NCI-H524 treated with DMSO at 0.1 percent for 48 hours (cell line): ENCODE measurements at places on chromosomes 11 and 22.

DNA sequence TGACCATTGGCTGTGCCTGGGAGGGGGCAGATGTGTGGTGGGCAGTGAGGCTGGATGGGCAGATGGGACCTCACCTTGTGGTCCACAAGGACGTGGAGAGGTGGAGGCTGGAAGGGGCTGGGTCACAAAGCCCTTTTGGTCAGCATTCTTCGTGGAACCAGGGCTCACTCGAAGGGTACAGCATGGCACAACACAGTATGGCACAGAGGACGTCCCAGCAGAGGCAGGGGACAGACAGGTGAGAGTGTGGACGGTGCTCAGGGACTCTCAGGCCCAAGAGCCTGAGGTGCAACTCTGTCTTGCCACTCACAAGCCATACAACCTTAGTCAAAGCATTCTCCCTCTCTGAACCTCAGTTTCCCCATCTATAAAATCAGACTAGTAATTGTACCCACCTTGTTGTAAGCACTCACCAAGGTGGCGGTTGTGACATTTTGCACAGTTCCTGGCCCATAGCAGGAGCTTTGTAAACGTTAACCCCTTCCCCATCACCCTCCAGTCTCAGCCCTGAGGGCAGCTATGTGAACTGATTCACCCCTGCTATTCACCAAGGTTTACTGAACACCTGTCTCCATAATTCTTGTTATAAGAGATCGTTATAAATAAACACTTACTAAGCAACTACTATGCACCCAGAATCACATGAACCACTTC is 11.6 kb upstream of the TSKU start:
- DNase-seq: no peak

GRCh38 chr11:28537822-28538221 is 429.6 kb downstream of the METTL15 start:
- no peak for DNase-seq

DNA sequence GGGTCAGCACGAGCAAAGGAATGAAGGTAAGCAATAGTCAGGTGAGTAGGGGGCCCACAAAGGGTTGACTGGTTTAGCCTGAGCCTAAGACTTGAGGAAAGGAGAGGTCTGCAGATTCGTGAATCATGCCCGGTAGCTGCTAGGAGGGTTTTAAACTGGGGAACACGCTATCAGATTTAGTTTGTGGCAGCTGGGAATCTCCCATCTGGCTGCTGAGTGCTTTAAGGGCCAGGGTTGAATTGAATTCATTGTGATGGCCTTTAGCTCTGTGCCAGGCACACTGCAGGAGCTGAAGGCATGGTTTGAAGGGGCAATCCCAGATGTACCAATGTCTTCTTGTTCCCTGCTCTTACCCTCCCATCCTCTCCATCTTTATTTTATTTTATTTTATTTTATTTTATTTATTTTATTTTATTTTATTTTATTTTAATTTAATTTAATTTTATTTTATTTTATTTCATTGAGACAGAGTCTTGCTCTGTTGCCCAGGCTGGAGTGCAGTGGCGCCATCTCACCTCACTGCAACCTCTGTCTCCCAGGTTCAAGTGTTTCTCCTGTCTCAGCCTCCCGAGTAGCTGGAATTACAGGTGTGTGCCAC is 1.9 kb upstream of the NECTIN1 start:
- no peak for DNase-seq

GRCh38 chr11:121293288-121293594 is 670 bp downstream of the SC5D start:
- no peak for DNase-seq

- no peak for DNase-seq
These were observed 150.7 kb downstream of the PKNOX2 start for GRCh38 chr11:125315079-125315740.

- DNase-seq: no peak
These were observed 27.0 kb upstream of the SLC25A18 start for GRCh38 chr22:17536269-17536668.

GRCh38 chr11:61667684-61668305 is 12.4 kb upstream of the DAGLA start:
- no peak for DNase-seq

DNA sequence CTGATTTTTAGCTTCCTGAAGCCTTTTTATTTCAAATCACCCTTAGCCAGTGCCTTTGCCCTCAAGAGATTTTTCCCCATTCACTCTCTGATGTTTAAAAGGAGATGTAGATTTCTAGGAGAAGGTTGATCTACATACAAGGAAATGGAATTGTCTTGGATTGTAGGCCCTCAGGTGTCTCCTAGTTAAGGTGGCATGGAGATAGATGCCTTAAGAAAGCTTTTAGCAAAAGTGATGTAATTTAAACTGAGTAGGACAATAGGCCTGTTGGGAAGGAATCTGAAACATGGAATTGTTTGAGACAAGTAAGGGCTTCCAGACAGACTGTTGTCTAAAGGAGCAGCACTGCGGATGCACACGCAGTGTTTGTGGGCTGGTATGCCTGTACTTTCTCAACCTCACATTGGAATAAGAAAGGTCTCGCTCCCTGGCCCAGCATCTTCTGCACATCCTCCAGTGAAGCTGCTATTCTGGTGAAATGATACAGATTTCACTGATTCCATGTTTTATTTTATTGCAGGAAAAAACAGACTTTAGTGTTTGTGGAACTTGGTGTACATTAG is 69.8 kb upstream of the SLC25A18 start:
- DNase-seq: no peak

- no peak for DNase-seq
These were observed 85.1 kb downstream of the TMEM135 start for GRCh38 chr11:87122852-87123251.

DNA sequence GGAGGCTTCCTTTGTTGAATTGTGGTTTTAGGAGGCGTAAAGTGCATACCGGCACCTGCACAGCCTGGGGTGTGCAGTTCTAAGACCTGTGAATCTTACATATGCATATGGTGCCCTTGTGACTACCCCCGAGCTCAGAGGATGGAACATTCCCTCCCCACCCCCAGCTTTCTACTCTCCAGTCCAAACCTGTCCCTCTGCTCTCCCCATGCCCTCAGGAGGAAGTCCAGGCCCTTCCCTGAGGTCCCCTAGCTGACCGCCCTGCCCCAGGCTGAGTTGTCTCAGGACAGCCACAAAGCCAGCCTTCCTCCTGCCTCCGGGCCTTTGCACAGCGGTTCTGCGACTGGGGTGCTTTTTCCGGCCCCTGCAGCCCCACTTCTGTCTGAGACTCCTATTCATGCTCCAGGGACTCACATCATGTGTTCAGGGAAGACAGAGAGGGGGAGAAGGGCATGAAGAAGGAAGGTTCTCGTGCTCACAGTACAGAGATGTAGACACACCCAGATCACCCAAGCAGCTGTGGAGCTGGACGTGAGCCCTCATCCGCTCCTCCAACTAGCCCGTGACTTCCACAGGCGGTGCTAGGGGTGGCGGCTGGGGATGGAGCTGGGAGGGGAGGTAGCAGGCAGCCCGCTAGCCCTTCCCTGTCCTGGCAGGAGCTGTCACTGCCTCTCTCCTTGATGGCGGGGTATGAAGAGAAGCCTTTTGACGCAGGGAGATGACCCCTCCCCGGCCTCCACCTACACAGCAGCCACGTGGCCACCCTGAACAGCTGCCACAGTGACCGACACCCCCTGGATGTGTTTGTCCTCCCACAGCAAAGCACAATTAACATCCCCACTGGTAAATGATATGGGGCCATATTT is 50.8 kb downstream of the FLRT1 start:
- DNase-seq: no peak

GRCh38 chr11:122793515-122793914 is 44.8 kb upstream of the CRTAM start:
- no peak for DNase-seq

DNA sequence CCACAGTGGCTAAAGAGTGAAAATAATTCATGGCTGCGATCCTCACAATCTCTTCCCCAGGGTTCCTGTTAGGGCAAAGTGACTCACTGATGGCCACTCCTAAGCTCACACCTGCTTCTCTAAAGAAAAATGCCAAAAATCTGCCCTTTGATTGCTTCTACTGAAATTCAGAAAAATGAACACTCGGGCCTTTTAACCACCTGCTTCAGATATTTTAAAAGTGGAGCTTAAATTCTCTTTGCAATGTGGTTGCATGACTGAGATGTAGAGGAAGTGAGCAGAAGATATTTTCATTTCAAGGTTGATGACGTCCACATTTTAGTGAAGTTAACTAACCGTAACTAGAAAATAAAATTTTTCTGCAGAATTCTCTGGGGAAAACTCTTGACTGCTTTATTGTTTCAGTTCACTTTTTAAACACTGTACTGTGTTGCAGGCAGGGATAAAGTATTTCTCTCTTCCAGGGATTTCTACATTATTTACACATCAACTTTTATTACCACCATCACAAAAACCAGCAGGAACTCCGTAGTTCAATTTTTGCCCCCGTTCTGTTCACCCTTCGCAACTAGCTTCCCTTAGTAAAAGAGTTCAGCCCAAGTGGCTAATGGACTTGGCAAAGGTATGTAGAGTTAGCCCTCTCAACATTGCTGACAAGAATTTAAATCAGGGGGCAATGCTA is 8.5 kb downstream of the RAB30 start:
- no peak for DNase-seq

GRCh38 chr11:38612701-38613100 is 2014.7 kb upstream of the RAG2 start:
- no peak for DNase-seq

DNA sequence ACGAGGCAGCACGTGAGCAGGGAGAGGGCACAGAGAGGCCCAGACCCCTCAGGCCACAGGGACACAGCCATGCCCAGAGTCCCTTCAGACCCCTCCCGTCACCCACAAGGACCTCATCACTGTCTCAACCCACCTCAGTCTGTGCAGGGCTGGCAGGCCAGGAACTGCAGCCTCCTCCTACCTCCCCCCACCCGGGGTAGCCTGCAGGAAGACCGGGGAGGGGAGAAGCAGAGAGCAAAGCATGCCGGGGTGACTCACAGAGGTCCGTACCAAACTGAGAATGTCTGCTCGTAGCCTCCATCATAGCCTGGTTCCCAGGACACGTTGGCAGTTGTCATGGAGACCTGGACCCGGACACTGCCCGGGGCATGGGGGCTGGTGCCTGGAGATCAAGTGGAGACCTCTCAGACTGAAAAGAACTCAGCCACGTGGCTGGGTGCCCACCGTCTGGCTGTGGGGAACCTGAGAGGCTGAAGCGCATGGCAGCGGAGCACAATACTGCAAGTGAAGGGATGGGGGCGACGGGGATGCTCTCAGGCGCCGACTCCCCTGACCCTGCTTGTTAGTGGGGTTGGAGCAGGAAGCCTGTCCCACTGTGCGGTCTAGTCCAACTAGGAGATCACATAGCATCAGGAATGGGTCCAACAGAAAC is 27.2 kb downstream of the IGSF9B start:
- DNase-seq: no peak

DNA sequence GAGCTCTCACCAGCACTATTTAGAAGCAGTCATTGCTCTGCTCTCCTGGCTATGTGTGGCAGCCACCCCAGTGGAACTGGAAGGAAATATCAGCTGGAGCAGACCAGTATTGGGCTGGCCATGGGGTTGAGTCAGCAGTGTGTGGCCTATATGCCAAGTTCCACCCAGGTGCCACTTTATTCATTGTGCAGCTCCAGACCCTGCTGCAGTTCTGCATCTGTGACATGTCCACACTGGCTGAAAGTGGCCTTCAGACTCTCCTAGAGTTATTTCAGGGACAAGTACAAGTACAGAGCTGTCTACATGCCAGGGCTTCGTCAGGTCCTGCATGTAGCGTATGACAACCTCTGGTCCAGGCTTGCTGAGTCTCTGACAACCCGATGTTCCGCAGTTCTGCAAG is 55.2 kb downstream of the CABIN1 start:
- DNase-seq: no peak

- no peak for DNase-seq
These were observed 556.7 kb downstream of the FAM181B start for GRCh38 chr11:82176945-82177344.

- no peak for DNase-seq
These were observed 37.7 kb upstream of the ANO1 start for GRCh38 chr11:70040452-70040851.

- DNase-seq: no peak
These were observed 92.9 kb upstream of the AMOTL1 start for GRCh38 chr11:94675239-94675638.

GRCh38 chr22:47027766-47028165 is 265.3 kb downstream of the TBC1D22A start:
- DNase-seq: no peak

GRCh38 chr22:38346506-38346905 is 29.3 kb upstream of the CSNK1E start:
- no peak for DNase-seq

GRCh38 chr22:44097263-44098020 is 73.3 kb downstream of the PARVB start:
- DNase-seq: no peak

- no peak for DNase-seq
These were observed 57.0 kb downstream of the TENM4 start for GRCh38 chr11:79383874-79384273.

GRCh38 chr11:95140397-95141033 is 50.9 kb downstream of the ENDOD1 start:
- DNase-seq: no peak

GRCh38 chr11:108786281-108786990 is 121.6 kb downstream of the DDX10 start:
- DNase-seq: no peak
